ENCODE measurements at places on chromosomes 1 and 21.

DNA sequence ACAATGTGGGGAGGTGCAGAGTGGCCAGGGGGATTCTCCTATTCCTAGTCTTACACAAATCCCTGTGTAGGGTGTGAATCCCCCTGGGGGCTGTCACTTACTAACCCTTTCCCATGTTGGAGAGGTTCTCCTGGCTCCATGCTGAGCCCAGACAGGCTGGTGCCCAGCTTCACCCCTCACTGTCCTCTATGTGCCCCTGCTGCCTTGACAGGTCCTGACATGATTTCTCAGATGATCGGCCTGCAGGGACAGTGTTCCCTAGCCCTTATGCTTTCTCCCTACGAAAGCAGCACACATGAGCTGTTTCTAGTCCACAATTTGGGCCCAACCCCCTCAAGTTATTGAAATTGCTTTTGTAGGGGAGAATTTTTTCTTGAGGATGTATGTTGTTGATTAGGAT, 68.9 kb upstream of the FAM78B start:
- no peak for DNase-seq

- DNase-seq, result no peak
Measured at GRCh38 chr21:45514311-45515021, 27.8 kb downstream of the SLC19A1 start.

DNA sequence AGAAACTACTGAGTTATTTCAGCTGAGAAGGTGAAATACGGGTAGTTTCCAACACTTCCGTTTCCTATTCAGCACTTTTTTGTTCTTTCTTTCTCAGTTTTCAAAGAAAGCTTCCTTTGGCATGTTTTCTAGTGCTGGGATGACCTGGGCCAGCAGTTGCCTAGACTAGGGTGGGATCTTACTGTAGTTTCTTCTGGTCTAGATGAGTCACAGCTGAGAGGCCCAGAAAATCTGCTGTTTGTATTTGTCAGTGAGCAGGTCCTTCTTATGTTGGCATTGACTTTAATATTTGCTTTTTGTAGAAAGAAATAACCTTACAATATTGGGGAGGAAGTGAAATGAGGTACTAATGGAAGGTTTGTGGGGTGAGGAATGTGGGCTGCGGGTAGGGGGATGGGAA, 22.2 kb downstream of the C1orf21 start:
- no peak for DNase-seq

- no peak for DNase-seq
Measured at GRCh38 chr1:114015075-114015474, 35.8 kb downstream of the OLFML3 start.

DNA sequence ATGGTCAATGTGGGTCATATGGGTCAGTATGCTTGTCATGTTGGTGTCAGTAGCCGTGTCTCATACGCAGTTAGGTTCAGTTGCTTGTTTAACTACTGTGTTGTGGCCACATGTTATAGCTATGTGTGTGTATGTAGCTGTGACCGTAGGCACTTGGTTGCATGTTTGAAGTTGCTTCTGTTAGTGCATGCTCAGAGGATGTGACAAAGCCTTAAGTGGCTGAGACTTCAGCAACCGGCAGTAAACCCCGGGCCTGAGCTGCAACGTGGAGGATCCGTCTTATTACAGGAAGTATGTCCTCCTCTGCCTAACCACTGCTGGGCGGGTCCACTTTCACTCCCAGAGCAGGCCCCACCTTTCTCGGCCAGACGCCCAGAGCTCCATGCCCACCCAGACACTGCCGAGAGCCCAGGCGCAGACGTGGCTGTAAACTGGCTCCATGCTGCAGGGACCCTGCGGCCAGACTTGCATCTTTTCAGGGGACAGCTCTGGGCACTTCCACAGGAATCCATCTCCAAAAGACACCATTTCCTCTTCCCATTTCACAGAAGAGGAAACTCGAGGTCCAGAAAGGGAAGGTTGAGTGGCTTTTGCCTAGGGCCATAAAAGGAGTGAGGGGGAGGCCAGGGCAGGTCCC, 2.2 kb downstream of the TCEA3 start:
- DNase-seq, result no peak

- DNase-seq, result no peak
Measured at GRCh38 chr21:34345091-34345871, 18.5 kb upstream of the KCNE2 start.

DNA sequence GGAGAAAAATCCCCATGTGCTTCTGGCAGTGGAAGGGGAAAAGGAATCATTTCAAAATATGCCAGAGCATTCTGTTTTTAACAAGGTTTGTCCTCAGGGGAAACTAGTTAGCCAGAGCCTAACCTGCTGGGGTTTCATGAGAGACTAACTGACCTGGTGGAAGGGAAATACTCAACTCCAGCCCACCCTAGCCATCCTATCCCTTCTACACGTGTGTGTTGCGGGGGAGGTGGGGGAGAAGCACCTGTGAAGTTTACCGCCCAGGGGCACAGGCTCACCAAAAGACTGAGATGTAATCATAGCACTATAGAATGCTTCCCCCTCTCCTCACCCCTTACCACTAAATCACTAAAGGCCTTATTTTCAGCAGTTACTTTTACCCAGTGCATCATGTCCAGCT, 139.5 kb downstream of the GRIK3 start:
- DNase-seq, result no peak

DNA sequence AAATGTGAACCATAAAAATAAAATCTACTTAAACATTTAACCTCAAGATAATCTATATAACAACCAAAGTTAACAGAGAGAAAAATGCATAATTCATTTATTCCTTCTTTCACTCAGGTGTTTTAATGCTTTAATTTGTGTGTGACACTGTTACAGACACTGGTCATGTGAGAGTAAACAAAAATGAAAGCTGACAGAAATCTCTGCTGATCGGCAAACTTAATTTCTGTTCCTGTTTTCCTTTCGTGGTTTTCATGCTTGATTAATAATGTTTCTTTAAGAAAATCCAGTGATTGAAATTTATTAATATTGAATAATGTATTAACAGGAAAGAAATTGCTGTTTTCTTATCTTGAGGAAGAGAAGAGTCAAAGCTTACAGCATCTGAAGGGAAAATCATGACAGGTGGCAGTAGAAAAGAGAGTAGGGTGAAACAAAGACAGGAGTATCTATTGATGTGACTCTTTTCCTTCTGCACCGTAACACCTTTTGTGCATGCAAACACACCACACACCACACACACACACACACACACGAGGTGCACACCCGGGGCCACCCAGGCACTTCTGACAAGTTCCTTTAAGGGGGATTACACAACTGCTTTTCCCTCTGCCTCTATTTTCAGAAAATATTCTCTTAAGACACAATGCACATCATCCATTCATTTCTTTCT, 1.6 kb downstream of the OR2AK2 start:
- no peak for DNase-seq

GRCh38 chr1:212558693-212559480, 49.7 kb upstream of the ATF3 start:
- peak; percentile 88 for DNase-seq

GRCh38 chr1:161388639-161389038, 21.0 kb upstream of the CFAP126 start:
- no peak for DNase-seq

DNA sequence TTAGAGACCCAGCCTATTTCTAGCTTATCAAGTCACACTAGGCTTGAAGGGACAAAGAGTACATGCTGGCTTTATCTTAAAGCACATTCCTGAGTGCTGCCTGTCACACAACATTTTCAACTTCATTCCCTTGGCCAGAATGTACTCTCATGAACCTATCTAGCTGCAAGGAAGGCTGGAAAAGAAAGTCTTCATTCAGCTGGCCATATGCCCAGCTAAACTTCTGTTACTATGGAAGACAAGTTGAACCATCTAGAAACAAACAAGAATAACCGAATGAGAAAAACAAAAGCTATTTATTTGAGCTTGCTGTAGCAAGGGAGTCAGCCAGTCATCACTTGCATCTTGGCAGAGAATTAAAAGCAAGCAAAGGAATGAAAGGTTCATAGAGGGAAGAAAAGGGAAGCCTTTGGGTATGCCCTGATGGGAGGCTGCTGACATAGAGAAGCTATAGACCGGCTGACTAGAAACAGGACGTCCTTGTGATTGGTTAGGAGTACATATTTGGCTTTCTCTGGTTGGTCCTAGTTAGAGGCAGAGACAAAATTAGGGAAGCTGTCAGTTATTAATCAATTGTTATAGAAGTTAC, 108.4 kb downstream of the NEK7 start:
- peak; percentile 46 for DNase-seq

DNA sequence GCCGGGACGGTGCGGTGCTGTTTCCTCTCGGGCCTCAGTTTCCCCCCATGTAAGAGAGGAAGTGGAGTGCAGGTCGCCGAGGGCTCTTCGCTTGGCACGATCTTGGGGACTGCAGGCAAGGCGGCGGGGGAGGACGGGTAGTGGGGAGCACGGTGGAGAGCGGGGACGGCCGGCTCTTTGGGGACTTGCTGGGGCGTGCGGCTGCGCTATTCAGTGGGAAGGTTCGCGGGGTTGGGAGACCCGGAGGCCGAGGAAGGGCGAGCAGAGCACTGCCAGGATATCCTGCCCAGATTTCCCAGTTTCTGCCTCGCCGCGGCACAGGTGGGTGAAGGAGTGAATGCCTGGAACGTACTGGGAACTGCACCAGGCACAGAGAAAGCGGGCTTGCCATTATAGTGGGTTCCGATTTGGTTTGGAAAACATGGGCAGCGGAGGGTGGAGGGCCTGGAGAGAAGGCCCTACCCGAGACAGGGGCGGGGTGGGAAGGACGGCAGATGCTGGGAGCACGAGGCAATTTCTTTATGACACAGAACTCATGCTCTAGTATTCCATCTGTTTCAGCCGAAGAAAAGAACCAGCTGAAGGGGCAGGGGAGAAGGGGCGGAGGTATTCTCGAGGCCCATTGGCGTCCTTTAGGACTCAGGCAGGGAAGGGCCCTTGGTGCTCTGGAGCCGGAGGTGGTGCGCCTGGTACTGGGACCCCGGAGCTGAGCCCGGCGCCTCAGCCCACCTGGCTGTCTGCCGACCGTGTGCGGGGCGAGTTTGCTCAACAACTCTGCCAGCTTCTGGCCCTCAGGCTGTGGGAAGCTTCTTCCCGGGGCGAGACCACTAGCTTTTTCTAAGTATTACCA, 960 bp downstream of the PCSK9 start:
- DNase-seq, result no peak

DNA sequence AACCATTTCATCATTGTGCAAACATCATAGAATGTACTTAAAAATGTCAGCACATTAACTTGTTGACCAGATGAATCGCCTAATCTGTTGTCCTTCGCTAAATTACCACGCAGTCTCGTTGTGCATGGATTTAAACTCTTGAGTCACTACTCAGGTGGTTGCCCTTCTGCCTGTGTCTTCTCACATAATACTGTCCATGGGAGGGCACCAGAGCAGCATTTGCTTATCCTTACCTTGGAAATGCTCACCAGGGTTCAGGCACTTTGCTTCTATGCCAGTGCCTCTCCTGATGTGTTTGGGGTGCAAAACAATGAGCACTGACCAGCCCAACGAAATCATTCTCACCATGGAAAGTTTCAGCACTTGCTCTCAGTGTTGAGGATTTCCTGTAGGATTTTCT, 559.9 kb downstream of the RWDD3 start:
- no peak for DNase-seq

DNA sequence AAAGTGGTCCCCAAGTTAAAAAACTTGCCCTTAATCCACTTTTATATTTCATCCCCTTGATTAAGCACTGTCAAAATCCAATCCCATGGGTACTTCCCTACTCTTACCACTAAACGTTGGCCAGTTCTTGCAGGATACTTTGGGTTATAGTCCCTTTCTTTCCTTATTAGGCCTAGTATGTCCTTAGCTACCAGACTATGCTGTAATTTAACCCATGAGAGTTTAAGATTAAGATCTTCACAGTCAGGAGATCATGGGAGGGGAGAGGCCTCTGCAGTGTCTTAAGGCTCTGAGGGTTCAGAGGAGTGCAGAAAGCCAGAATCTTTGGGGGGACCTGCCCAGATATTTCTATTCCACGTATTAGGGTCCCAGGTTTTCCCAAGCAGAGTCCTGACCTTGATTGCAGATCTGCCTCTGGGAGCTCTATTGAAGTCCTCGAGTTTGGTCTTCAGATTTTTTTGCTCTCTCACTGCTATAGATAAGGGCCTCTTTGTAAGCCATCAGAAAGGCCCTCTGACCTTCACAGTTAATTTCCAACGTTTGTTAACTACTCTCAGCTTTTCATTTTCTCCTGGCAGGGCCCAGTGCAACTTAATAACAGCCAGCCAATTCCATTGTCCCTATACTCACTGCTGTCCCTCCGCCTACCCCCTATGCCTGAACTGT, 9.0 kb upstream of the CGN start:
- no peak for DNase-seq

GRCh38 chr21:36747815-36748383, 49.0 kb downstream of the SIM2 start:
- DNase-seq, result no peak

DNA sequence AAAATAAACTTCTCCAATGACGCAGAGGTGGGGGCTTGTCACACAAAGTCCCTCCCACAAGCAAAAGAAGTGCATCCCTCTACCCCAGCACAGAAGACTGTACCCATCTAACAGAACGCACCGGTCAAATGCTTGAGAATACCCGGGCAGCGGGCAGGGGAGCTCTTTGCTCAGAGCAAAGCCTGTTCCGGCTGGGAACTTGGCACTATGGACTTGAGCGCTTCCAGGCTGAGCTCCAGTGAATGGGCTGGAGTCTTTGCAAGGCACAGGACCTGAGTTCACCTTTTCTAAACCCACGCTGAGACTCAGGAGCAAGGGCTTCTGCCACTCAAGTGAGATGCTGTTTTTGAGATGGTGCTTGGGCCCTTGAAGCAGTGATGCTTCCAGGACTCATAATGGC, 20.3 kb downstream of the RHBG start:
- no peak for DNase-seq

- no peak for DNase-seq
Measured at GRCh38 chr1:54538538-54538937, 9.5 kb upstream of the ACOT11 start.

GRCh38 chr1:152436593-152437496, 22.8 kb upstream of the CRNN start:
- DNase-seq, result no peak

- no peak for DNase-seq
Measured at GRCh38 chr1:175597969-175598765, 145.2 kb downstream of the TNR start.

- DNase-seq, result peak; percentile 95
Measured at GRCh38 chr1:86429835-86430234, 5.9 kb downstream of the CLCA2 start.

DNA sequence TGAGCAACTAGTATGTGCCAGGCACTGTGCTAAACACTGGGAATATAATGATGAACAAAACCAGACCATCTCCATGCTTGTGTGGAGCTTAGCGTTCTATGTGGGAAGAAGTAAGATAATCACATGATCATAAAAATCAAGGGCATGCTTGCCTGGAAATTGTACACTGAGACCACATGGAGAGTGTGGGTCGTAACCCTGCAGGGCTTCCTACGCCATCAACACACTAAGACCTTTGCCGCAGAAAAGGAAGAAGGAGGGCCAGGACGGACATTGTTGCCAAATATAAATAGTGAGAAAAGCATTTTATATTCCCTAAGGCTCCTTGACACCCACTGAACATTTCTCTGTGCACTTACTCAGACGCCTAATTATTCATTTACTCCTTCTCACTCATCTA, 388.1 kb upstream of the VAMP3 start:
- no peak for DNase-seq

DNA sequence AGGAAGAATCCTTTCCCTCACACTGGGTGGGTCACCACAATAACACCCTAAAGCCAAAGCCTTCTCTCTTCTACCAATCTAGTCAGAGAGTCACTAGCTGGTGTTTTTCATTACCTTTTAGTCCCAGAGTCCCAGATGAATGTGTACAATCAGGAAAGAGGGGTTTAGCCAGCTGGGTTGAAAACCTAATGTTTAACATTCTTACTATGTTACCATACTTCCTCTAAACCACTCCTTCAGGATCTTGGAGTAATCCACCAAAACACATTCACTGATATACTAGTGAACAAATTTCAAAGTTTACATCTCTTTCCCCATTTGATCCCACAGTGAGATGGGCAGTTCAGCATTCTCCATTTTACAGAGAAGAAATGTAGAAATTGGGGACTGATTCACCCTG, 9.7 kb downstream of the LPAR3 start:
- DNase-seq, result no peak

Measured in foreskin melanocyte (primary cell).